ENCODE measurements at places on chromosomes 1 and 21.

DNA sequence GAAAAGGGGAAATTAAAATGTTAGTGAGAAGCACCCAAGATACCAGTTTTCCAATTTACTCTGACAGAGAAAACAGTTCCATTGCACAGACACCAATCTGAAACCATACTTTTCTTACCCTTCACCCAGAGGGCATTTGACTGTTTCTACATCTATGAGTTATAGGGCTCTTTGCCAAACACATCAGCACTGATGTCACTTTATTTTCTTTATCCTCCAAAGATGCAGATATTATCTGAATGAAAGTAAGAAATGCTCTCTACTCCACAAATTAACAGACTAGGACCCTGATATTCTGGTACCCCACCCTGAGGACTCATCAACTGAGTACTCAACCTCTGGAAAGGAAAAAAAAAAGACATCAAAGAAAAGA lies 24.2 kb upstream of the PEX19 start:
- DNase-seq: no peak

GRCh38 chr1:245571815-245572294 lies 417.1 kb downstream of the KIF26B start:
- no peak for DNase-seq

DNA sequence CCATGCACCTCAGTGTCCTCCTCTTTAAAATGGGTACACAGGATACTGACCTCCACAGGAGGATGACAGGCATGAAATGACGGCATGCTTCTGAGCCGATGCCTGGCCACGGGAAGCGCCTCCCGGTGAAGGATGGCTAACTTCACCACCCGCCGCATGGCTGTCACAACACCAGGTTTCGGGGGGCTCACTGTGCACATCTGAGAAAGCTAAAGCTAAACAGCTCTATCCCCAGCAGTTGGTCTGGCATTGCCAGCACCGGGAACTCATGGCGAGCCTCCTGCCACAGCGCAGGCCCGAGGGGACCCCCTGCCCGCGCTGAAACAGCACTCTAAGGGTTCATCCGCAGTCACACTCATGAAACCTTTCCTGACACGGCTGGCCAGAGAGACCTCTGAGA lies 16.0 kb downstream of the NPHP4 start:
- no peak for DNase-seq

DNA sequence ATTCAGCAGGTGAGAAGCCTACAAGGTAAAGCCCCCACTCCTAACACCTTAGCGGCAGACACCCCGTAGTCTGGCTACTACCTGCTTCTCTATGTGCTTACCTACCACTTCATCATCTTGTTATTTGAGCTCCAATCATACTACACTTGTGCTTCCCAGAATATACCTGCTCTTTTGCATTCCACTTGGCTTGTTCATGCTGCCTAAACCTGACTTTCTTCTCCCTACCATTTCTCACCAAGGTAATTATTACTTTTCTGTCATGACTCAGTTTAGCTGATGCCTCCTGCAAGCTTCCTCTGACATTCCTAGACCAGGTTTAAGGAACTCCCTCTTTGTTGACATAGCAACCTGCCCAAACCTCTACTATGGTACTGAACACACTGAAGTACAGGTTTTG lies 495.6 kb upstream of the C1orf87 start:
- DNase-seq: no peak

GRCh38 chr1:89539128-89539527 lies 14.5 kb downstream of the LRRC8B start:
- DNase-seq: no peak

- DNase-seq: no peak
Observed at GRCh38 chr1:37009521-37009920, 24.8 kb downstream of the GRIK3 start.

- DNase-seq: no peak
Observed at GRCh38 chr21:45550522-45551210, 8.4 kb upstream of the SLC19A1 start.

- DNase-seq: peak; percentile 72
Observed at GRCh38 chr1:67459068-67459467, 28.9 kb upstream of the SERBP1 start.

DNA sequence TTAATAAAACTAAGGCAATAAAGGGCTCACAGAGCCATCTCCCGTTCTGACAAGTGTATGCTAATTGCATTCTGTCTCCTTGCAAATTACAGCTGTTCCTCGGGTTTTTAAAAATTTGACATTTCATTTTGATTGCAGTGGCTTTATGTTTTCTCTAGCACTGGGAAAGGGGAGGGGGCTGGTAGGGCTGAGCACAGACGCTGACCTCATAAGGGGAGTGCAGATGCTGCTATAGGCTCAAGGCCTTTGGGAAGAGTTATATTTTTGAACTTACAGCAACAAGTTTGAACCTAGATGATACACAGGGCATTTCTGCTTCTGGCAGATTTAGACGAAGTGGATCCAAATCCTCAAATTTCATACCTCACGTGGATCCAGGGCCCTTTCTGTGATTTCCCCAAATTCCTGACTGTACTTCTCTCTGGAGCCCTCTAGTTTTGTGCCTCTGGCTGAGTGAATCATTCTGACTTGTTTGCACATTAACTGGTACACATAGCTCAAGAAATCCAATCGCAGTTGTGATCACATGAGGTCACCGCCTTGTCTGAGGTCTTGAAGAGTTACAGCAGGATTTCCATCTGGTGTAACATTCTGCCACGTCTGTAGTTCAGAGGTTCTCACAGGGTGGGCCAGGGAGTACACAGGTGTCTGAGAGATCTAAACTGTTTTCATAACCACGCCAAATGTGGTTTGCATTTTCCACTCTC lies 230.3 kb downstream of the C1orf94 start:
- DNase-seq: no peak

DNA sequence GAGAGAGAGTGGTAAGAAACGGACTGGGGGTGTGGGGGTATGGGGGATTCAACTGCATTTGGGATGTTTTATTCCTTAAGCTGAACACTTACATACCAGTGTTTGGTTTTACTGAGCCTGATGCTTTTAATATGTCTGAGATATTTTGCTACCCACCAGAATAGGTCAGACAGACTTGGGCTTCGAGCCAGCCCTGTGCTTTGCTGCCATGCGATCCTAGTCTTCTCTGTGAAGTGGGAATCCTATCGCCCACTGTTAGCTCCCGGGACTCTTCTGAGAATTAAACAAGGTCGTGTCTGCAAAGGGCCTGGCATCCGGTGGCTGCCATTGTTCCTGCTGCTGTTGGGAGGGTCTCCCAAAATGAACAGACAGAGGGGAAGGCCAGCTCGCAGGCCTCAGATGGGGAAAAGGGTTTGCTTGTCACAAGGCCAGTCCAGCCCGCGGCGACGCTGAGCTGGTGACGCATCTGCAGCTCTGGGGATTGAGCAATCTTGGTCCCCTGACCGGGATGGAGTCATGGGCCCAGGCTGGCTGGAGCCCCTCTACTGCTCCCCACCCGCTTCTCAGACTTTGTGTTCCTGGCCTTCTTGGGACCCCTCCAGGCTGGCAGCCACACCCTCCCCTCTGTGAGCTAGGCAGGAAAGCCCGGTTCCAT lies 26.9 kb upstream of the ECE1 start:
- DNase-seq: no peak

DNA sequence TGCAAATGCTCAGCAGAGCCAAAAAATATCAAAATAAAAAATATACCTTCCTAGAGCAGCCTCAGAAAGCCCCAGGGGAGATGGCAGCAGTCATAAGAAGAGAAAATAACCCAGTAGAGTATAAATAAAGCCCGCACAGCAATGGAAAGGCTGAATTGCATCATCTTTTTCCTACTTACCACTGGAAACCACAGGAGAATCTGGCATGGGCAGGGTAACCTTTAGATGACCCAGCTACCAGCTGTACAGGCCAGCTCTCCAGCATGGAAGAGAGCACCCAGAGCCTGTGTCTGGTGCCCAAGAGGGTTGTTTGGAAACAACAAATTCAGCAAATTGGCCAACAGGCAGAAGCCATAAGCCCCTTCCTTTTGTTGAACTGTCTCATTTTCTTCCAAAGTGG lies 253.1 kb downstream of the OMA1 start:
- DNase-seq: no peak

DNA sequence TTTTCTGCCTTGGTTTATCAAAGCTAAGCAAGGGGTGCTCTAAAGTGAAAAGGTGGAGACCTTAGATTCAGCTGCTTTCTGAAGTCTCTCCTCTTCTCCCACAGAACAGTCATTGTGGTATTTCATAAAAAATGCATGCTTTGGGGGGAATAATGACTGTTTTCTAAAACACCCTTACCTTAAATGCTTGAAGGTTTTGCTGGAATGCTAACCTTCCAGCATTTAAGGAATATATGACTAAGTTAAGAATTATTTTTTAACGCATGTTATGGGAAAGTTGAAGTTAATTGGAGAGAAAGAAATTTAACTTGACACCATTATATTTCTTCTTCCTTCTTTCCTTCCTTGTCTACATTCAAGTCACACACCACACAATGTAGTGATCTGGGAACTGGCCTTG lies 162.5 kb downstream of the ROR1 start:
- DNase-seq: no peak

GRCh38 chr1:204453141-204453772 lies 41.3 kb downstream of the PIK3C2B start:
- no peak for DNase-seq

DNA sequence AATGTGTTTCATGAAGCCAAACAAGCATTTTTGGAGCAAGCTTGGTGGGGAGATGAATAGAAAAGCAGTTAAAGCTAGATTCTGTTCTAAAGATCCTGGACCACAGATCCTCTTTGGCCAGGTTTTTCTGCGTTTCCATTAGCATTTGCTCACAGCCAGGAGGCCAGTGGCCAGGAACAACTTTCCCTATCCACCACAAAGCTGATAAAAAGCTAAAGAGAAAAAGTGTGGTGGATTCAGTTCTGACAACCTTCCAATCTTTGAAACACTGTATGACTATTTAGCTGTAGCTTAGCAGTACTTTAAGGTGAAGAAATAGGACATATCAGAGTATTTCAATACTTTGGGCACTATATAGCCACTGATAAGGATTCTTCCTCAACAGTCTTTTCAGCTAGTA lies 3.0 kb upstream of the NEK7 start:
- DNase-seq: no peak

DNA sequence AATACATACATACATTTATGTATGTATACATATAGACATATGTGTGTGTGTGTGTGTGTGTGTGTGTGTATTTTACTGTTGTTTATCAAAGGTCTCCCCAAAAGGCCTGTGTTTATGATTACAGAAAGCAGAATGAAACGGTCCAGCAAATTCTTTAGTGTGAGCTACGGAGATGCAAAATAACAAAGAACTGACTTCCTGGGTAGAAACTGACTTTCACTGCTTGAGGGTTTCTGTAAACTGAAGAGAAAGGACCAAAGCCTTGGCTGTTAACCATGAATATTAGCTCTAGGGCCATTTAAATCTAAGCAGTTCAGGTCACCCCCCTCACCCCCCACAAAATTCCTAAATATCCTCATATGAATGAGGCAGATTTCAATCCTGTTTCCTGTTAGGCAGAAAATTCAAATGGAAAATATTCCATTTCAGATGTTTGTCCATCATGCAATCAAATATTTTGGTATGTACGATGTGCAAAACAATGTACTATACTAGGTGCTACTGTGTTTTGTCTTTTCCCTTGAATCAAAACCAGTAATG lies 213.2 kb downstream of the TGFB2 start:
- peak; percentile 82 for DNase-seq

GRCh38 chr21:36297938-36298572 lies 21.9 kb upstream of the MORC3 start:
- no peak for DNase-seq

- no peak for DNase-seq
Observed at GRCh38 chr21:45430521-45431501, 25.8 kb downstream of the COL18A1 start.

DNA sequence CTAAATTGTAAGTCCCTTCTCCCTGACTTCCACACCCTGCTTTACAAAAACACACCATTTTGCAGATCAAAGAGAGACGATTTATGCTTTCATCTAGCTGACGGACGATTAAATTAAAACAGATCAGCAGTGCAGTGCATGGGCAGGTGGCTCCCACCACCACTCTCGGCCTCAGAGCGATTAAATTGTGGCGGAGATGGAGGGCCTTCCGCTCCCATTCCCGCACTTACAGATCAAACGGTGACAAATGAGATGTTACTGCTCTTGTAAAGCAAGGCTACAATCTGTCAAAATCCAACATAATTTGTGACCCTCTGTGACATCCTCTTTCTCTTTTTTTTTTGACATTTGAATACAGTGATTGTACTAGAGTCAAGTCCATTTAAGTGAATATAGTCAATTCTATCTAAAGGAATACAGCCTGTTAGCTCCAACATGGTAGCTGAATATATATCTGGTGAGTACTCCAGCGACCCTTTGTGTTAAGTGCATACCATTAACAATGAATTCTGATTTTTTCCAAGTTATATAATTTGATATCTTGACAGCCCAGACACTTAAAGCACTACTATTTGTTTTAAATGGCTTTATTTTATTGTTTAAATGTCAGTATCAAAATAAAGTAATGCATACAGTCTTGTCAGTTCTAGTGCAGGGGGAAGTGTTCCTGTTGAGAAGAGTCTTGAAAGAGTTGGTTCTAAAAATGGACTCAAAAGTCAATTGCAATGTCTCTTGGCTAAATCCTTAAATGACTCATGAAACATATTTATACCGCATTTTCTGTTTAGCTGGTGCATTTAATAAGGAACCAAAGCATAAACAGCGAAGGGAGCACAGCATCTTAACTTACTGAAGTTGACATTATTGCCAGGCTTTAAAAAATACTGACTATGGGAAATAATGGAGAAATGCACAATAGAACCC lies 109.0 kb downstream of the ESRRG start:
- no peak for DNase-seq

GRCh38 chr1:8211251-8211882 lies 106.5 kb upstream of the SLC45A1 start:
- DNase-seq: no peak

GRCh38 chr1:81950591-81951244 lies 150.0 kb downstream of the ADGRL2 start:
- DNase-seq: no peak

GRCh38 chr1:203570805-203571204 lies 55.8 kb upstream of the ATP2B4 start:
- DNase-seq: no peak

DNA sequence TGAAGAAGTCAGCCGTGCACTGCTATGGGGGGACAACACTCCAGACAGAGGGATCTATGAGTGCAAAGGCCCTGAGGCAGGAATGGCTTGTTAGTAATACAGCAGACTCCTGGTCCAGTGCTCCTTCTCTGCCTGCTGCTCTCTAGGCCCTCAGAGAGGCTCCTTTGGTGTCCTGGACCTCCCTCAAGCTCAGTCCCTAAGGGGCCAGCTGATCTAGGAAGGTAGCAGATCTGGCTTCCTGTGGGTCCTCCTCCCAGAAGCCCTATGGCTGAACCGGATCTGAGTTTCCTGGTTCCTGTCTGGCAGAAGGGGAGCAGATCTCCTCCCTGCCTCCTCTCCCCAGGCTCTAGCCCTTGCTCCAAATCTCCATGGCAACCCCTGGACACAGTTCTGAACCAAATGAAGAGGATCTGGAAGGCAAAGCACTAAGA lies at the start of gene LDLRAD2:
Gene LDLRAD2, plus strand, starts transcription at position 391 of the 431 bp plus-strand sequence. CDS start 187 bp downstream, outside the sequence.
- DNase-seq: no peak

- no peak for DNase-seq
Observed at GRCh38 chr1:219081943-219082925, 91.4 kb upstream of the LYPLAL1 start.

GRCh38 chr1:206687915-206688442 lies 3.3 kb downstream of the MAPKAPK2 start:
- DNase-seq: no peak

- DNase-seq: no peak
Observed at GRCh38 chr1:171267391-171267790, 19.1 kb downstream of the FMO1 start.

- DNase-seq: no peak
Observed at GRCh38 chr1:112344754-112345423, 51.1 kb upstream of the CTTNBP2NL start.

GRCh38 chr1:67759066-67759465 lies 74.1 kb downstream of the GADD45A start:
- no peak for DNase-seq

GRCh38 chr1:8283058-8283884 lies 34.6 kb upstream of the SLC45A1 start:
- DNase-seq: no peak

All from NCI-H345 (cell line).